CD4-positive, alpha-beta T cell treated with Interleukin-4 for 4 hours (primary cell): ENCODE measurements at places on chromosomes 16 and 17.

- no peak for DNase-seq
Measured at GRCh38 chr16:12341423-12341822, 364.9 kb downstream of the SNX29 start.

- no peak for DNase-seq
Measured at GRCh38 chr17:40623419-40624210, 24.0 kb downstream of the SMARCE1 start.

DNA sequence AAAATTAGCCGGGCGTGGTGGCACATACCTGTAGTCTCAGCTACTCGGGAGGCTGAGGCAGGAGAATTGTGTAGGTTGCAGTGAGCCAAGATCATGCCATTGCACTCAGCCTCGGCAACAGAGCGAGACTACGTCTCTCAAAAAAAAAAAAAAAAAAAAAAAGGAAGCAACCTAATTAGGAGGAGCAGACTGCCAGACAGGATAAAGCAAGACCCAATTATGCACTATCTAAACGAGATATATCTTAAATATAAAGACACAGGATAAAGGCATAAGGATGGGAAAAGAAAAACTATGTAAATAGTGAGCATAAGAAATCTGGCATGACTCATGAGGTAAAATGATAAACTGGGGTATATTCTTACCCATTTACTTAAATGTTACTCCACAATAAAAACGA lies 4.9 kb downstream of the TXNDC11 start:
- no peak for DNase-seq

- peak; percentile 34 for DNase-seq
Measured at GRCh38 chr17:4175921-4176807, 33.2 kb downstream of the CYB5D2 start.

GRCh38 chr17:76690596-76691280 lies 20.0 kb downstream of the MXRA7 start:
- DNase-seq: no peak

DNA sequence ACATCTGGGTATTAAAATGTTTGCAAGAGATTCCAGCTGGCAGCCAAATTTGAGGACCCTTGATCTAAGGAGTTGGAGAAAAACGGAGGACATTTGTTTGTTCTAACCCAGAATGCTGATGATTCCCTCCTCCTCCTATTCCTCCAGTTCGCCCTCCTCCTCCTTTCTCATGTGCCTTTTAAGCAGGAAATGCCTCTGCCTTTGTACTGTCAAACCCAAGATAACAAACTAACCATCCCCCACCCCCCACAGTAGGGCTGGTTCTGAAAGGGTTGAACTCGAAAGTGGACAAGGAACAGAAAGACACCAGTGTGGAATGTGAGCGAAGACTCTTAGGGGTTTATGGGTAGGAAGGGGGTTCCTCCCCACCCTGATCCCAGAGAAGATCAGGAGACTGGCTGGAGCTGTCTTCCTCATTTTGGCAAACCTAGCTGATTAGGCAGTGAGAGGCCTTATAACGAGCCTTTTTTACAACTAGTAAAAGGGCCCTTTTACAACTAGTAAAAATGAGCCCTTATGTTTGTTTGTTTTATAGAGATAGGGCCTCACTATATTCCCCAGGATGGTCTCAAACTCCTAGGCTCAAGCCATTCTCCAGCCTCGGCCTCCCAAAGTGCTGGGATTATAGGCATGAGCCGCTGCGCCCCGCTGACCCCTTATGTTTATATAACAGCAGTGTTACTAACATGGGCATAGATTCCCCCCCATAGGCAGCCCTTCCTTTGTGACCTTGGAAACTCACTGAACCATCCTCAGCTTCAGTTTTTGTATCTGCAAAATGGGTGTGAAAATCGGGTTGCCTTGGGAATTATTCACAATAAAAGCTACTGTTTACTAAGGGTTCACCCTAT lies 975 bp downstream of the CHD9 start:
- no peak for DNase-seq

DNA sequence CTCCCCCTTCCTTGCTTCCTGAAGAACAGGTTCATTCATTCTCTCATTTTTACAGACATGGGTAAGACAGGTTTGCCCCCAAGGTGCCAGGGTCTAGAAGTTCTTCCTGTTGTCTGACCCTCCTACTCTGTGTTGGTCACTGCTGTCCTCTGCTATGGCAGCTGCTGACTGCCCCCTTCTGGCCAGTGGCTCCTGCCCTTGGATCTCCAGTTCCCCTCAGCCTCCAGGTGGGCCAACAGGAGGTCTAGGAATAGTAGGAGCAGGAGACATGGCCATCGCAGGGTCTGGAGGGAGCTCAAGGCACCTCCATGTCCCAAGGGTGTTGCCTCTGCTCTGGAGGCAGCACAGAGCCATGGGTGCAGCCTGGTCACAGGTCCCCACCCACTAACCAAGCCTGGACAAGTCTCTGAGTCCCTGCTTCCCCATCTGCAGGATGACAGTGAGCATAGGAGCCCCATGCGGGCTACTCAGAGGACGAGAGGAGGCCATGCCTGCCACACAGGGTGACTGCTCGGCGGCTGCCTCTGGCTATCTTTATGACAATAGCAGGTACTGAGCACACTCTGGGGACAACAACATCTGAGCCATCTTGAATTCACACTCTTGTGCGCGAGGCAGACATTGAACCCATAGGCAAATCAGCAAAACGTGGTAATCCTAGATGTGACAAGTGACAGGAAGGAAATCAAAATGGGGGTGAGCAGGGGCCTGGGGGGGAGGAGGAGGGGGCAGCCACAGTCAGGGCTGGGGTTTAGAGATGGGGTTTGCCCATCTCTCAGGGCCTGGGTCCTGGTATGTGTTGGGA lies 27.0 kb upstream of the NXPH3 start:
- no peak for DNase-seq

DNA sequence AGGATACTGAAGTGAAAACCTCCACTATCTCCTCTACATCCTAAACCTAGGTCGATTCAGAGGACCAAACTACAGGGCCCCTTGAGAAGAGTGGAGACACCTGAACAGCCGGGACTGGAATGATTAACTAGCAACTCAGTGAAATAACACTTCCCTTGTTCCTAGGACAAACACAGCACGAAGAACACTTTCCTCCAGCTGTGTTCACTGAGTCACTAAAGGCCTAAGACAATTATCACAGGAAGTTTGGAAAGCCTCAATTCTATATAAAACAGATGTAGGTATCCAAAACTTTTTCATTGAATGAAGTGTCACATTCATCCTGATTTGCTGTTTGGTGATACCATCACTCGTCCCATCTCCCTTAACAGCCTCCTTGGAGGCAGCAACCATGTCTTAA lies 15.5 kb upstream of the CUEDC1 start:
- DNase-seq: no peak

GRCh38 chr16:65271996-65272395 lies 150.1 kb upstream of the CDH11 start:
- no peak for DNase-seq

DNA sequence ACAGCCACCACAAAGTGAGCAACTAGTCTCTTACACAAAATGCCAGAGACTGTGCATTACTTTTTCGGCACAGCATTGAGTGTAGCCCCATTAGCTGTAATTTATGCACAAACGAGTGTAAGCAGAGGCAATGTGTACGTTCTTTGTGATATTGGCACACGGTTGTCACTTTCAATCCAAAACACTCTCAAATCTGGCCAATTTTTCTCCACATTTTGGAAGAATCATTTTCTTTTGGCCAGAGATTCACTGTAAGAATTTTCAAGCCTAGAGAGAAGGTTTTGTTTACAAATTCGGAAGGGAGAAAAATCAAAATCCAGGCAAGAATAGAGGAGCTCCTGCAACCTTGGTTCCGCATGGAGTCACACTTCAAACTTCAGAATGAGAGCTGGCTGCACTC lies 15.4 kb upstream of the KIF2B start:
- no peak for DNase-seq

DNA sequence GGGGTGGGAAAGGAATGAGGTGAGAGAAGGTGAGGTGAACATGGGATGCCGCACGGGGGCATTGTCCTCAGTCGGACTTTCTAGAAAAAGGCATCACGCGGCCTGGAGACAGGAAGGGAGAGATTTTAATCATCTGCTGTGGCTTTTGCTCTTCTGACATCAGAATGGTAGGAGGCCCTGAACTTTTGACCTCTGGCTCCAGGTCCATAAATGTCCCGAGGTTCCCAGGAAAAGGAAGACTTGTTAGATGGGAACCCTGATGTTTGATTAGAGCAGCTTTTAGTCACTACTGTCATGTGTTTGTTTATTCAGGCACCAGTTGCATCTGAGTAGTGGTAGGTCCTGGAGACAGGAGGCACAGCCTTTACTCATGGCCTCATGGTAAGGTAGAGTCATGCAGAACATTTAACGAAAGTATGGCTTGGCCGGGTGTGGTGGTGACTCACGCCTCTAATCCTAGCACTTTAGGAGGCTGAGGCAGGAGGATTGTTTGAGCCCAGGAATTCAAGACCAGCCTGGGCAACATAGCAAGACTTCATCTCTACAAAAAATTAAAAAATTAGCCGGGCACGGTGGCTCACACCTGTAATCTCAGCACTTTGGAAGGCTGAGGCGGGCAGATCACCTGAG lies 203.1 kb downstream of the MSI2 start:
- no peak for DNase-seq

DNA sequence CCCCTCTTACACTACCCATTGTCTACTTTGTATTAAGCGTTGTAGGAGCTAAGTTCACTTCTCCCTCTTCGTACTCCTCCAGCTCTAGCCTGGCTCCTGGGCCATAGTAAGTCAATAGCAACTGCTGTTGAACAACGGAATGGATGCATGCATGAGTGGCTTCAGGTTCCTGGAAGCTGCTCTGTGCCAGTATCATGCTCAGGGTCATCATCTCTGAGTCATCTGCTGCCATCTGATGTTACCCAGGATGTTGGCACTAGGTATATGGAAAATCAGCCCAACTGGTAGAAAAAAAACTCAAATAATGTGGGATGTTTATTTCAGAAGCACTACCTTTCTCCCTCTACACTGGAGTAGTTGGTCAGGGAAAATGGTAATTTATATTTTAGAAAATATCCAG lies 536.8 kb downstream of the NPIPA7 start:
- no peak for DNase-seq

- no peak for DNase-seq
Measured at GRCh38 chr17:151886-152859, 14.8 kb downstream of the SCGB1C2 start.

DNA sequence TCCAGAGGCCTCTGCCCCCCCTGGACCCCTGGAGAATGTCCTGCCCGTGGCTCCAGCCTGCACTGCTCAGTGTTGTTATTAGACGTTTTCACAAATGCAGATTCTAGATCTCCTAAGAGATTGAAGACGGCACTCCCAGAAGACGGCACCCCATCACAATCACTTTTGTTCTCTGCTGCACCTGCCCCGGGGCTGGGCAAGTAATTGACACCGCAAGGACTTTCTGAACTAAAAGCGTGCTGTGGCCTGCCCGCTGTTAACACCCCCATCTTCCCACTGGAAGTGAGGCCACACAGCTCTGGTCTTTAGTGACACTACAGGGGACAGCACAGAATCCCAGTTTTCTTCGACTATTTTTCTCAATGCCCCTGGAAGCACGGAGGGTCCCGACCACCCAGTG lies 256.9 kb downstream of the ENGASE start:
- no peak for DNase-seq

GRCh38 chr17:40659911-40660310 lies 5.1 kb downstream of the KRT222 start:
- DNase-seq: peak; percentile 9

GRCh38 chr17:48998587-48999440 lies 1.6 kb downstream of the IGF2BP1 start:
- DNase-seq: no peak

DNA sequence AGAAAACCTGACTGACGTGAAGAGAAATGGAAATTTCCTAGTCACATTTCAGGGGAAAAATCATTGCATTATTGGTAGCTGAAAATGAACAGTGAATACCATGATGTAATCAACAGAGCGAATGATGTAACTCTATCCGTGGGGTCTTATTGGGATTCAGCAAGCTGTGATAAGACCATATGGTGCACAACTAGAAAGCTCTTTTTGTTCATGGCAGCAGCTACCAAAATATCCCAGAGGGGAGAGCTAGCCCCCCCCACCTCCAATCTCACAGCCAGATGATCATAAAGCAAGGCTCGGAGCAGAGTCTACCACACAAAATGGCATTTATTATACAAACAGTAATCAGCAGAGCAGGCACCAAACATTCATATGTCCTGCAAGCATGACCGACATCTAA lies 22.2 kb upstream of the DNAH17 start:
- DNase-seq: no peak

DNA sequence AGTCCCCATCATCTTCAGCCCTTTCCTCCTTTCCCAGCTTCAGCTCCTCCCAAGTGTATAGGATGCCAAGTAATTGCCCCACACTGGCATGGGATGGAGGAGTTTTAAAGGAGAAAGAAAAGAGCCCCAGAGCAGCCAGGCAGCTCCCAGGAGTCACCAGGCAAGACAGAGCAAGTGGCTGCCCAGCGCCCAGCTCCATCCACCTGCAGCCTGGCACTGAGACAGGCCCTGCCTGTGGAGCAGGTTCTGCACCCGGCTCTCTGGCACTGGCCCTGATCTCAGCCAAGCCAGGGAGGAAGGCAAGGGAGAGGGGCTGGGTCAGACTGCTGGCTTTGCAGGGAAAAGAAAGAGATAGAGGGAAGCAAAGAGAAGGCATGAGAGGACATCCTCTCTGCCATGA lies 21.7 kb downstream of the FOXN1 start:
- no peak for DNase-seq

DNA sequence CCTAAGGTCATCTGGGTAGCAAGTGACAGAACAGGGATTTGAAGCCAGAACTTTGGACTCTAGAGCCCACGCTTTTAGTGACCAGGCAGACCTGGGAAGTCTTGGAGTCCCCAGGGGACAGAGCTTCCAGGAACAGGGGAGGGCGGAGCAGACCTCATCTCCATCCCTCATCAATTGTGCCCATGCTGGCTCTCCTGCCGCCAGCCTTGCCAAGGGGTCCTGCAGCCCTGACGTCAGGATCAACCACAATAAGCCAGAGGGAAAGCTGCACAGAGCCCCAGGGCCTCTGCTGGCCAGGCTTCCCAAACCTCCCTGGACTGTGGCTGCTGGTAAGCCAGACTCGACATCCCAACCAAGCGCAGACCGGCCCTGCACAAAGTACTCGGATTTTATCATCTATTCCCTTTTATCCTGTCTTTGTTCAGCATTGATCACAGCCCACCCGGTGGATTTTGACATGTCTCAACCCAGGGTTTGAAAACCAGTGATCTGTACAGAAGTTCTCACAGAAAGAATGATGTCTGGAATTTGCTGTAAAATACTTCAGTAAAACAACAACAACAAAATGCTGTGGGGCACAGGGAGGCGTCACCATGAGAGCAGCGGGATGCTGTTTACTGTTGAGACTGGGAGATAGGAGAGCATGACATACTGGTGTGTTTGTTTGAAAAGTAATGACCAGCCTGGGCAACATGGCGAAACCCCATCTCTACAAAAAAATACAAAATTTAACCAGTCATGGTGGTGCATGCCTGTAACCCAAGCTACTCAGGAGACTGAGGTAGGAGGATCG lies 11.8 kb downstream of the C16orf74 start:
- no peak for DNase-seq

- DNase-seq: peak; percentile 52
Measured at GRCh38 chr16:75288596-75289120, 37.2 kb upstream of the BCAR1 start.
